Endodermal cell (in vitro differentiated cells): ENCODE measurements at places on chromosomes 3 and 15. TPM values are rescaled to one million over a fixed set of nuclear protein-coding genes. Genes with fewer than 3 reads are reported as not detected.

B3GALNT1 gene
- total RNA-seq = 23.1 and 24.8 TPM in 2 replicates

AADACL2 gene
- not detected in 2 replicates for total RNA-seq

ACY1 gene
- 55.3 to 59.6 TPM (median 58.2 TPM) in 3 replicates for total RNA-seq

- DNase-seq = no peak
These were observed 9.0 kb upstream of the MAP1A start for GRCh38 chr15:43508421-43508820.

LMCD1 gene
- total RNA-seq = 20.7 to 44.7 TPM (median 22.8 TPM) in 3 replicates

PP2D1 gene
- not detected in 2 replicates for total RNA-seq

CAPN3 gene
- 0.63 to 0.80 TPM (median 0.77 TPM) in 3 replicates for total RNA-seq

DNA sequence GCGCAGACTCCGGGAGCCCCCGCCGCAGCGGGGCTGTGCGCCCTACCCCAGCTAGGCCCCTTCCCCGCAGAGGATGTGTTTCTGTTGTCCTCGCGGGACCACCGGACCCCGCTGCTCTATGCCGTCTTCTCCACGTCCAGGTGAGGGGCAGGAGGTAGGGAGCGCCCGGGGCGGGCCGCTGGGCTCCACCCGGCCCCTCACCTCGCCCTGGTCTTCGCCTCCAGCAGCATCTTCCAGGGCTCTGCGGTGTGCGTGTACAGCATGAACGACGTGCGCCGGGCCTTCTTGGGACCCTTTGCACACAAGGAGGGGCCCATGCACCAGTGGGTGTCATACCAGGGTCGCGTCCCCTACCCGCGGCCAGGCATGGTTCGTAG, 4.7 kb downstream of the SEMA3B start:
- DNase-seq = no peak

DNA sequence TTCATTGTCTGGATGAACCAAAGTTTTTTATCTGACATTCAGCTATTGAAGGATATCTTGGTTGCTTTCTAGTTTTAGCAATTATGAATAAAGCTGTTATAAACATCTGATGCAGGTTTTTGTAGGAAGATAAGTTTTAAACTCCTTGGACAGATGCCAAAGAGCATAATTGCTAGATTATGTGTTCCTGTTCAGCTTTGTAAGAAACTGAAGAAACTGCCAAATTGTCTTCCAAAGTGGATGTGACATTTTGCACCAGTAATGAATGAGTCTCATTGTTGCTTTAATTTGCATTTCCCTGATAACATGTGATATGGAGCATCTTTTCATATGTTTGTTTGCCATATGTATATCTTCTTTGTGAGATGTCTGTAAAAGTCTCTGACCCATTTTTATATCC, 239.9 kb upstream of the TTC14 start:
- DNase-seq = no peak

- no peak for DNase-seq
These were observed 8.8 kb upstream of the FAM107A start for GRCh38 chr3:58585994-58586393.

DNA sequence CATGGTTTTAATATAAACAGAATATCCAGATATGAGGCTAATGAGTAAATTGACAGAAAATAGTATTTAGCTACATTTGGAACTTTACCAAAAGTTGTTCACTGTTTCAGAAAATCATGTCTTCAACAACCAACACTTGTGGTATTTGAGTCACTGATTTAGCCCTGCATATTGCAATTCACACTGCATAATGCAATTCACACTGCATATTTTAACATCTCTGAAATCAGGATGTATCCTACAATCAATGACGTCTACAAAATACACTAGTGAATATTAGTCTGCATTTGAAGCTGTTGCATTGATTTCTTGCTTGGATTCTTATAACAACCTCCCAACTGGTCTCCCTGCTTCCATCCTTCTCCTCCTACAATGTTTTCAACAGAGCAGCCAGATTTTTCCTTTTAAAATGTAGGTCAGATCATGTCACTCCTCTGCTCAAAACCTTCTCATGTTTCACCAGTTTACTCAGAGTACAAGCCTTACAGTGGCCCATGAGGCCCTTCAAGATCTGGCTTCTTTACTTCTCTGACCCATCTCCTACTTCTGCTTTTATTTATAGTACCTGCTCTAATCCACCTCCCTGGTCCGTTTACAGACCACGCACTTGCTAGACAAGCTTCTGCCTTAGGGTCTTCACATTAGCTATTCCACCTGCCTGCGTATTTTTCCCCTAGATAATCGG, 11.4 kb upstream of the RAB11A start:
- peak; percentile 49 for DNase-seq

GRCh38 chr3:77042882-77043281, 3.0 kb downstream of the ROBO2 start:
- DNase-seq = no peak

- no peak for DNase-seq
These were observed 692 bp downstream of the PSMD2 start for GRCh38 chr3:184299488-184300377.

- DNase-seq = no peak
These were observed 116.7 kb downstream of the ADAM10 start for GRCh38 chr15:58632789-58633188.

DNA sequence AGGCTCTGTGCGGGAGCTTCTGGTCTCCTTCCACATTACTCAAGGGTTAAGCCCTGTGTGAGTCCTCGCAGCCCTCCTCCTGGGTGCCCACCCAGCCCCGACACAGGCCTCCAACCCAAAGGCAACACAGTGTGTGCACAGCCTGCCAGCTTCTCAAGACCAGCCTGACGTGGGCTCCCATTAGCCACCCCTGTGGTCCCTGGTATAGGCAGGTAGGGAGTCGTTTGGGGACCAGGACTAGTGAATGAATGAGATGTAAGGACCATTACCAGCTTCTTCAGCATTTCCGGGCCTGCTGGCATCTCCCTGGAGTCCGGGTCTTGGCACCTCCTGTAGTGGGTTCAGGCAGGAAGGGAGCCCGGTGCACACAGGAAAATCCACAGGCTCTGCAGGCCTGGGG, 20.2 kb upstream of the PLXNA1 start:
- no peak for DNase-seq

GRCh38 chr3:159185443-159186050, 383.7 kb downstream of the MFSD1 start:
- DNase-seq = no peak

GRCh38 chr3:32249184-32249782, 10.8 kb downstream of the CMTM8 start:
- no peak for DNase-seq

- no peak for DNase-seq
These were observed 2.2 kb downstream of the TYRO3 start for GRCh38 chr15:41561104-41561776.

DNA sequence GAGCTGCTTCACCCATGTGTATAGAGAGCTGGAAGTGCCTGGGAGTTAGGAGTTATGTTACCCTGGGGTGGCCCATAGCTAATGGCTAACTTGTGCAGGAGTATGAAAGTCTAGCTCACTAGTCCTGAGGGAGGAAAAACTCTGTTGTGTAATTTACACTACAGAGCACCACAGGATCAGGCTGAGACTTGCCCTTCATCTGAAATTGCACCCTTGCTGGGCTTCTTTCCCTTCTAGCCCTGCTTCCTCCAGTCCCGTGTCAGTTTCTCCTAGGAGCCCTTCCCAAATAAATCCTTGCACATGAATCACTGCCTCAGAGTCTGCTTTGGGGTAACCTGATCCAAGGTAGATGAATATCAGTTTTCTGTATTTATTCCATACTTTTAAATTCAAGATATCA, 40.0 kb downstream of the CTXND1 start:
- no peak for DNase-seq

GRCh38 chr15:88015228-88015860, 241.2 kb downstream of the NTRK3 start:
- peak; percentile 66 for DNase-seq

DNA sequence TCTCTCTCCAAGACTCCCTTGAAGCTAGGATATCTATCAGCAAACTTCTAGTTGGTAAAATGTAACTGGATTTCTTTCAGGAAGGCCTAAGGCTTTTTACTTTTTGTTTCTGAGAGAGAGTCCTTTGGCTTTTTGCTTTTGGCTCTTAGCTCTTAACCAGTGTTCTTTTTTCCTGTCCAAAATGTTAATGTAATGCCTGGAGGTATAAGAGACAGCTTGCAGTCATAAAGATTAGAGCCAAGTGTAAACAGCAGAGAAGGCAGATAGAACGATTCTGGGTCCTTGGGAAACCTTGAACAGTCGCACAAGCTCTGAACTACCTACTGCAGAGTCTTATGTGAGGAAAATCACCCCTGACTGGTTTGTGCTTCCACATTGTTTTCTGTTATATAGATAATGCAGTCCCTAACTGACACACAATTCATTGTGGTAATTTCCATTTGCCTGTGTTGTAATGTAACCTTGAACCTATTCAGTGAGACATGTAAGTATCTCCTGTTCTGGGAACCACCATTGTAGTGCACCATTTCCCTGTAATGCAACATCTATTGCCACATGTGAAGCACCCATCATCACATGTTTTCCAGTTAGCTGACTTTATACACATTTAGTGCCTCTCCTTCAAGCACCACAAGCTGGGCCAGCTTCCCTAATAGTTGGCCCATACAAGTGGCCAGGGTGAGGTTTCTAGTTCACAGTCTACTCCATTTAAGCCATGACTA, 1311.9 kb downstream of the ROBO1 start:
- DNase-seq = no peak

NR2E3 gene
- total RNA-seq = 0.15 to 0.77 TPM (median 0.19 TPM) in 3 replicates

- DNase-seq = no peak
These were observed 22.8 kb downstream of the MESP1 start for GRCh38 chr15:89728254-89728653.

CACNA2D3 gene
- total RNA-seq = 0.97 and 1.6 TPM in 2 replicates

GRCh38 chr15:90083954-90084607, 18.2 kb downstream of the IDH2 start:
- no peak for DNase-seq

GRCh38 chr15:57327985-57328471, 48.3 kb upstream of the CGNL1 start:
- DNase-seq = no peak

DNA sequence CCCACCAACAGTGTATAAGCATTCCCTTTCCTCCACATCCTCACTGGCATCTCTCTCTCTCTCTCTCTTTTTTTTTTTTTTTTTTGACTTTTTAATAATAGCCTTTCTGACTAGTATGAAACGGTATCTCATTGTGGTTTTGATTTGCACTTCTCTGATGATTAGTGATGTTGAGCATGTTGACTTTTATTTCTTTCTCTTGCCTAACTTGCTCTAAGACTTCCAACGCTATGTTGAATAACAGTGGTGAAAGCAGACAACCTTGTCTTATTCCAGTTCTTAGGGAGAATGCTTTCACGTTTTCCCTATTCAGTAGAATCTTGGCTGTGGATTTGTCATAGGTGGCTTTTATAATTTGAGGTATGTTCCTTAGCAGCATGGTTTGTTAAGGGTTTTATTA, 249.4 kb upstream of the MDFIC2 start:
- DNase-seq = no peak

CKMT1A gene
- 0.55 to 1.5 TPM in 2 of 3 replicates, not detected in the other for total RNA-seq

DNA sequence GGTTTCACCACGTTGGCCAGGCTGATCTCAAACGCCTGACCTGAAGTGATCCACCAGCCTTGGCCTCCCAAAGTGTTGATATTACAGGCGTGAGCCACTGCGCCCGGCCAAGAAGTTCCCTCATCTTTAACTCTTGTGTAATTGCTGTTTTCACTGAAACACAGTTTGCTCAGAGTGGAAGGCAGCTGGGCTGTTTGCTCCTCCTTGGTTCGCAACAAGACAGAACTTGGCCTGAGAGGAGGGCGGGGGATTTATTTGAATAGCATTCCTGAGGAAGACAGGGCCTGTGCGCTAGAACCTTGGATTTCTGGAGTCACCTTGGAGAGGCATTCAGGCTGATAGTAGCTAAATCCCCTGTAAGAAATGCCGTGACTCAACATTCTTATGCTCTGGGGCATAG, 226.7 kb upstream of the MCTP2 start:
- DNase-seq = no peak

DNA sequence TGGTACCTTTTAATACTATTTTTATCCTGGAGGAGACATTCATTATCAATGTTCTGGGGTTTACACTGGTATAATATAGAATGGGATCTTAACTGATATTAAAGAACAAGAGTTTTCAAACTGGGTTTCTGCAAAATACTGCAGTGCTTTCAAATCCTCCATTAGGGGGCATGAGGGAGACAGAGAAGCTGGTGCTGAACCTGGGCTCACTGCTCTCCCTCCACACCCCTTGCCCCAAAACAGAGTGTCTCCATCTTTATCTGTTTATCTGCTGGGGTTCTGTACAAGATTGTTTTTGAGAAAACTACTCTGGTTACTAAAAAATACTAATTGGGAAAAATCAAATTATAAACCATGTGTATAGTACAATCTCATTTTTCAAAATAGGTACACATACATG, 41.7 kb downstream of the CADPS start:
- no peak for DNase-seq
